ENCODE measurements at places on chromosomes 6 and 20. TPM values are rescaled to one million over a fixed set of nuclear protein-coding genes. Genes with fewer than 3 reads are reported as not detected.

Gene ANKS1A
- 37.3 TPM for total RNA-seq

Gene SCGN
- total RNA-seq: 0.35 TPM

Gene HS3ST5
- 0.41 TPM for total RNA-seq

Gene BPIFA1
- not detected for total RNA-seq
